ENCODE measurements at places on chromosomes 12 and 14.

DNA sequence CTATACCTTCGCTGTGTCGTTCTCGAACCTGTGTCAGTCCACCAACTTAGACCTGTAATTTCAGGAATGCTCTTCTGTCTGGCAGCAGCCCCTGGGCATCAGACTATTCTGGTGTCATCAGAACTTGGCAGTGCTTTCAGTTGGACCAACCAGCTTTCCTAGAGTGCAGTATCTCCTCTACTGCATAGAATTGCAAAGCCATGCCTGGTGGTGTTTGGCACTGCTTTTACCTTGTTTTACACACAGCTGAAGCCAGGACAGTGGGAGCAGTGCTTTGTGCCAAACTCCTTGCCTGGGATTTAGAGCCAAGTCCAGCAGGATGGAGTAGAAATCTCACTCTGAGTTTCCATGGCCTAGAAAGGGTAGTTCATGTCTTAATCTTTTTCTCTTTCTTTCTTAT is 1.5 kb downstream of the FLVCR2 start:
- DNase-seq: no peak

DNA sequence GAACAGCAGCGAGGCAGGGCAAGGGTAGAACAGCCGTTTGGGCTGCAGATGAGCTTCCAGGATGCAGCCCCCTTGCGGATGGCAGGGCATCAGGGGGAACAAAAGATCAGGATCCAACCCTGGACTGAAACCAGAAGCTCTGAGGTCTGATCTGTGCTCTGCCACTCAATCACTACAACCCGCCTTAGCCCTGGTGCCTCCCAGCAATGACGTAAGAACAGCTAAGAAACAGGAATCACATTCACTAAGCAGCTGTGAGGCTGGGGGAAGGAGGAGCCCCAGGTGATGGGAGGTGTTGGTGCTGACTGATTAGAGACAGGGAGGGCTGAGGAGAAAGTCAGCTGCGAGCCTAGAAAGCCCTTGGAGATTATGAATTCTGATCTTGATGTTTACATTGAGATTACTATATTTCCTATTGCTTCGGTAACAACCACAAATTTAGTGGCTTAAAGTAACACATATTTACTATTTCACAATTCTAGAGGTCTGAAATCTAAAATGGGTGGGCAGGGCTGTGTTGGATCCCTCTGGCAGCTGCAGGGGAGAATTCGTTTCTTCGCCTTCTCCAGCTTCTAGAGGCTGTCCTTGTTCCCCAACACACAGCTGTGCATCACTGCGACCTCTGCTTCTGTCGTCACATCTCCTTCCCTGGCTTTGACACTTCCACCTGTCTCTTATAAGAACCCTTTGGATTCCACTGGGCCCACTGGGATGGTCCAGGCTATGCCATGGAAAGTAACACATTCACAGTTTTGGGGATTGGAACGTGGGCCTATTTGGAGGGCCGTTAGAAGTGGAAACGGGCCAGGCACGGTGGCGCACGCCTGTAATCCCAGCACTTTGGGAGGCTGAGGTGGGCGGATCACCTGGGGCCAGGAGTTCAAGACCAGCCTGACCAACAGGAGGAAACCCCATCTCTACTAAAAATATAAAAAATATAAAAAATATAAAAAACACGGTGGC is 6.1 kb upstream of the CD9 start:
- DNase-seq: no peak

- DNase-seq: no peak
These were observed 161.2 kb downstream of the TTC8 start for GRCh38 chr14:88985654-88986053.

GRCh38 chr14:20789230-20789813 is 8.3 kb downstream of the RNASE6 start:
- no peak for DNase-seq

DNA sequence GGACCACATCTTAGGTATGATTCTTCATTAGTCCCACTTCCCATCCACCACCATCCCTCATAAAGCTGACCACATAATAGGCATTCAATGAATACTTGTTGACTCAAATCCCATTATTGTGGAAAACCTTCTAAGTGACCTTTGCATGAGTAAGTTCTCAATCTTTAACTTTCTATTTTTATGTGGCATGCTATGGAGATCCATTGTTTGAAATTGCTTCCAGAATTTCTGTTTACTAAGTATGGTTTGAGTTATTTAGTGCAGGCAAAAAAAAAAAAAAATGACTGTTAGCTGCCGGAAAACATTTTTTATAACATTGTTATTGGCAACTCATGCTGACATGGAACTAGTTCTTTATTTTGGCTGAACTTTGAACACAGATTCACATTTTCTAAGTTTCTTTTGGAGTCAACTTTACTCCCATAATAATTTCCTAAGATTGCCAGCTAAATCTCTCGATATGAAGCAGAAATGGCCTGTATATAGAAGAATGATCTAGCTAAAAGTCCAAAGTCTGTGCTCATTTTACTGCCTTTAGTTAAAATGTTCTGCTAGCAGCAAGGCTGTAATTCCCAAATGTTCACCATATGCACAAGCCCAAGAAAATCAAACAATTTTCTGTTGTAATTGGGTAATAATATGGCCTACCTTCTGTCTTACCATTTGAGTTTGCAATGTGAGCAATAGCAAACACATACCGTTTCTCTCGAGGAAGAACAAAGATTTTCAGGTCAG is 77.9 kb downstream of the PTGER2 start:
- no peak for DNase-seq

DNA sequence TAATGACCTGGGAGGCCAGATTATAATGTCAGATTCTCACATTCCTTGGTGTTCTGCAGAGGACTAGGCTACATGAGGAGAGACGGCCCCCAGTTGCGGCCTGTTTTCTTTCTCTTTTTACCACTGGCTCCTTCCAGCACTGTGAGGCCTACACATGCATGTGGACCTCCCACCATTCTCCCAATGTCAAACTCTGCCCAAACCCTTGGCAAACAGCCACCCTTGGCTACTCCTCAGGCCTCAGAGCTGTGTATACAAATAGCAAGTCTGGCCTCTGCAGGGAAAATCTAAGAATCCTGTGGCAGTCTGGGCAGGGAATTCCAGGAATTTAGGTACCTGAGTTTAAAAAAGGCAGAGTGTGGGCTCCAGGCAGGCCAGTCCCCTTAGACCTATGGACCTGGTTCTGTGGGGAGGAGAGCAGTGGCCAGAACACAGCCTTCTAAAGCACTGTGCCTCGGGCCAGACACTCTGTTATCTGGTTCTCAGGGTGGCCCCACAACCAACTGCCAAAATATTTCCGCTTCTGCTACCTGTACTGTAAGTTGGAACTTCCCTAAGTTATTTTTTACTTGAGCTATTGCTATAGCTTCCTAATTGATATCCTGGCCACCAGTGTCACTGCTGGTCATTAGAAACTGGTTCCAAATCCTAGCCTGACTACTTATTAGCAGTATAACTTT is 19.9 kb upstream of the NEDD1 start:
- no peak for DNase-seq

- no peak for DNase-seq
These were observed 113.3 kb downstream of the SNAPC1 start for GRCh38 chr14:61875483-61875882.

- no peak for DNase-seq
These were observed 26.2 kb upstream of the ANKLE2 start for GRCh38 chr12:132787877-132788276.

DNA sequence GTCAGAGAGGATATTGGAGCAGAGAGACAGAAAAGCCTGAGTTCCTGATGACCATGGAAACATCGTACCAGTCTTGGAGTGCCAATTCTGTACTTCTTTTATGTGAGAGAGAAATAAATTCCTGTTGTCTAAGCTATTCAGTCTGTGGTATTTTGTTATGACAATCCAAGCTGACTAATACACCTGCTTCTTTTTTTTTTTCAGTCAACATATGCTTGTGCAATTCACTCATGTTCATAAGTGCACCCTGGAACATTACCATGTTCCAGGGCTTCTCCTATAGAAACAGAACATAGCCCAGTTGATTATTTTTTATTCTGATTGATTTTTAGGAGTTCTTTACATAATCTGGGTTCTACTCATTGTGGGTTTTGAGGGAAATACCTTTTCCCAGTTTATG is 1.7 kb upstream of the CHPT1 start:
- no peak for DNase-seq

DNA sequence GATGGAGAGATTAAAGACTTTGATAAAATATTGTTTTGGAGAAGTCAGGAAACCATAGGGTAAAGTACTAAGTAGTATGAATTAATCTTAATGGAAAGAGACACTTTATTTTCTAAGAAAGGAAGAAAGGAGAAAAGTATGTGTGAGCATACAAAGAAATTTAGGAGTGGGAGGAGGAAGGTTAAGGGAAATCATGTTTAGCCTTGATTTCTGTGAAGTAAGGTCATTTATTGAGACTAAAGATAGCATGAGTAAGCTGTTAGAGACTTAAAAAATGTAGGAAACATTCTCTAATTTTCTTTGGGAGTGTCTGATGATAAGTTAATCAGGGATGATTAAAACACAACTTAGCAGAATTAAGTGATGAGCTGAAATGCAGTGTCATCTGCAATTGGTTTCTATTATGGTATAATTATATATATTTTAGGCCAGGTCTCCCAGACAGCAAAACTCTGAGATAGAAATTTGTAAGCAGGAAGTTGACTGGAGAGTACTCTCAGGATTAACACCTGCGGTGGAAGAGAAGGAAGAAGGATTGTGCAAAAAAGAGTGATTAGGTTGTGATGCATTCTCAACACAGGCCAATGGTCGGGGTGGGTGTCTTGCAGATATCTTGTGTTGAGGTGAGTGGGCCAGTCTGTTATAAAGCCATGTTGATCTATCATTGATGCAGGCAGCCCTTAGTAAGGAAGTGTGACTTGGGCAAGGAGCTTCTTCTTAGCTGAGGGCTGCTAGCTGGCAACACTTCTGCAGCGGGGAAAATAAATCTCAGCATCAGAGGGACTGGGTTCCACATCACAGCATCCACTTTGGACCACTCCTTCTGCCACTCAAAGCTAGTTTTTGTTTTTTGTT is 256.2 kb downstream of the AEBP2 start:
- DNase-seq: no peak

DNA sequence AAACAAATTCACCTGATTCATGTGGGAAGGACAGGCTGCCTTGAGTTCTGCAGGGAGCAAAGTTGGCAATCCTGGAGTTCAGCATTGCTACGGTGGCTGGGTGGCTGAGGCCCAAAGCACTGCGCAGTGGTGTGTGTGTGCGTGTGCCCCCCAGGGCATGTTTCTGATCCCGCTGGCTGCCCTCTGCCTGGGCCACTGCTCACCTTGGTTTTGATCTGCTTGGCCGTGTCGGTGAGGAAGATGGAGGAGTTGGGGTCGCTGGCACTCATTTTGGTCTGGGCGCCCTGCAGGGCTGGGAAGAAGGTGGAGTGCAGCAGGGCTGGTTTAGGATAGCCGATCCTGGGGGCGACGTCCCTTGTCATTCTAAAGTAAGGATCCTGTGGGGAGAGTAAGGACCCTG is 19.1 kb downstream of the SLC25A47 start:
- no peak for DNase-seq

GRCh38 chr12:6620885-6621274 is 13.7 kb upstream of the CHD4 start:
- DNase-seq: no peak

DNA sequence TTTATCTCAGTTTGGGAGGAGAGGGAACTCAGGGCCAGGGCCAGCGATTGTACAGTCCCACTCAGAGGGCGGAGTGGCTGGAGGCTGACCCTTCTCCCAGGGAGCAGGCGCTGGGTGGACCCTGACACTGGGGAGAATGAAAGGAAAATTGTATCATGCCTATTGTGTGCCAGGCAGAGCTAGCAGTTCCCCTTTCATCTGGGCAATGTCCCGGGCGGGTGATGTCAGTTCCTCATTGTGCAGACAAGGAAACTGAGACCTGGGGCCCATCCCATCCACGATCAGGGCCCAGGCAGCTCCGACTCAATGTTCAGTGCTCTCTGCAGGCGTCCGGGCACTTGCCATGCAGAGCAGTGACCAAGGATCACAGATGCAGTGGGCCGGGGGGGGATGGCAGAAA is 101.9 kb upstream of the RTL1 start:
- DNase-seq: no peak

DNA sequence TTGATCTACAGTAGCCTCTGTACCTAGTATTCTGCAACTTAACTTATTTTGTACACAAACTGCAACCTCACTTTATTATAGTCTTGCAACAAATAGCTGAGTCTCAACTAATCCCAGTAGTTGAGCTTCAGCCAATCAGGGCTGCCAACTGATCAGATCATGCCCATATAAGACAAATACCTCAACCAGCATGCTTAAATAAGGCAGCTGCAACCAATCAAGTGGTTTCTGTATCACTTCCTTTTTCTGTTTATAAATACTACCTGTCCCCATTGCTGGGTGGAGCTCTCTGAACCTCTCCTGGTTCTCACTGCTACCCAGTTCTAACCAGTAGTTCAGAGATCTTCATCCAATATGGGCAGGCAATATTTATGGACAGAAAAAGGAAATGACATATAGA is 248.5 kb upstream of the FBXO33 start:
- DNase-seq: no peak

DNA sequence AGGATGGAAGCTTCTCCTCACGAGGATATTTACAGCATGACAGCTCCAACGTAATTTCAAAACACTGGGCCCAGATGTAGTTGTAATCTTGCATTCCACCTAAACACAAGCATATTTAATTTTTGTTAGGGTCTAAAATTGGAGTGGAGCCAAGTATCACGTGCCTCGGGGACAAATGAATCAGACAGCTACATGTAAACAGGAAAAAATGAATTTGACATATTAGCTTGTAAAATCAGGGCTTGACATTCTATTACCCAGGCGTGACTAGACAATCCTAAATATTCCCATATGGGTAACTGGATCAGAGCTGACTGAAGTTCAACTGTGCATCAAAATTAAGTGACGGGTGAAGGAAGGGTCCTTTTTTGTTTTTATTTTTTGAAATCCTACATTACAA is 59.0 kb downstream of the MDM2 start:
- DNase-seq: no peak

Data from GM19239 (cell line).